Activated naive CD8-positive, alpha-beta T cell treated with anti-CD3 and anti-CD28 coated beads, Interleukin-2, amount 50 U/mL, for 24 hours (primary cell): ENCODE measurements at places on chromosomes 3 and 15.

DNA sequence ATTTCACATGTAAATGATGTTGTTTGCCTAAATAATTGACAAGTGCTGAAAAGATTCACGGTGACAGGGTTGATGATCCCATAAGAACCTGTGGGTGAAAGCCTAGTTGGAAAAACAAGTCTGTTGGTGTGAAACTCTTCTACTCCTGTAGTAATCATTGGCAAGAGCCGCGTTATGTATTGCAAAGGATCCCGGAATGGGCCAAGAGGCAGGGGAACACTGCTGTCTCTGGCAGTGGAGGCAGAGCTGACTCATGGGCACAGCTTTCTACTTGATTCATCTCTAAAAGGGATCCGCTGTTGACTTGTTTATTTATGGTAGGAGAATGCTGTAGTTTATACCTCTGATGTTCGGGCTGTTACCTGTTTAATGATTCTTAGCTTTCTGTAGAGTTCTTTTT is 63.1 kb downstream of the MAP6D1 start:
- DNase-seq: no peak

DNA sequence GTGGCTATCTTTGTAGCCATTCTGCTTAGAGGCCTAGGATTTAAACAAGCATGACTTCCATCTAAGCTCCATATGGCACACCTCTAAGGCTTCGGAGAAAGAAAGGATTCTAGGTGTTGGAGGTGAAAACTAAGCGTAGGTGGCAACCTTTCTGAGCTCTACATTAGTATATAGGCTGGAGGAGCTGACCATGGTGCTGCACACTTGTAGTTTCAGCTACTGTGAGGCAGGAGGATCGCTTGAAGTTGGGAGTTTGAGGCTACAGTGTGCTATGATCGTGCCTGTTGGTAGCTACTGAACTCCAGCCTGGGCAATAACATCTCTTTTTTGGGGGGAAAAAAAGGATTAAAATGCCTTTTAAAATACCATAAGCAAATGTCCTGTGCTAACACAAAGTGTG is 7.4 kb downstream of the EAF1 start:
- DNase-seq: no peak

DNA sequence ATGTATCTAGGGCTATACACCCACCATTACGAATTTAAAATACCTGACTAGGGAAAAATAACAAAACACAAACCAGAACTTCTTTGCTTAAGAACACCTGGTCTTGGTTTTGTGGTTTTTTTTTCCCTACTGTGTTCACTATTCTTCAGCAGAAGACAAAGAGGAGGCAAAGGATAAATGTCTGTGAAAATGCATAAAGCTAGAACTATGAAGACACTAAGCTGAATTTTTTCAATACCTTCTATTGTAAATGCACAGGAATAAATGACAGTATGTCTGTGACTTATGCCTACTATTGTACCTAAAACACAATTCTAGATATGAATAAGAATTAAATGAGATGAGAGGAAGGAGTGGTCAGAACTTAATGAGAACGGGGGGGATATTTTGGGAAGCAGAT is 86.9 kb downstream of the TBL1XR1 start:
- DNase-seq: no peak

- DNase-seq: no peak
Observed at GRCh38 chr3:107128946-107129345, 248.3 kb upstream of the CCDC54 start.

GRCh38 chr3:176839901-176840300 is 357.4 kb downstream of the TBL1XR1 start:
- DNase-seq: no peak

- DNase-seq: no peak
Observed at GRCh38 chr15:38706956-38707355, 142.3 kb upstream of the RASGRP1 start.

GRCh38 chr3:189567766-189568420 is 63.3 kb upstream of the TP63 start:
- no peak for DNase-seq

- no peak for DNase-seq
Observed at GRCh38 chr15:81419332-81419943, 45.4 kb upstream of the TMC3 start.

- DNase-seq: no peak
Observed at GRCh38 chr3:84108442-84108971, 850.3 kb upstream of the CADM2 start.

GRCh38 chr3:101898752-101899169 is 49.4 kb downstream of the NFKBIZ start:
- DNase-seq: no peak

GRCh38 chr15:78859971-78860719 is 12.5 kb upstream of the MORF4L1 start:
- DNase-seq: peak; percentile 83

DNA sequence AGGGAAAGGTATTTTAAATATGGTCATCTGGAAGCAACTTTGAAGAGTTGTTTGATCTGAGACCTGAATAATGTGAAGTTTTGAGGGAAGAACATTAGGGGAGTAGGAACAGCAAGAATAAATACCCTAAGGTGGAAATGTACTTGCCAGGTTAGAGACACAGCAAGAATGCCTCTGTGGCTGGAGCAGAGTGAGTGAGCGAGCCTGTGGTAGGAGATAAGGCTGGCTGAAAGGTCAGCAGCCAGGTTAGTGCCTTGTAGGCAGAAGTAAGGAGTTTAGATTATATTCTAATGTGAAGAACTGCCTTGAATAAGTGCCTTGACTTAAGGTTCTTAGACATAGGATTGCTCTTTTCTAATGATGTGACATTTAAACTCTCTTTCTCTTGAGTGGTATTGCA is 18.3 kb downstream of the LRRC49 start:
- DNase-seq: no peak

DNA sequence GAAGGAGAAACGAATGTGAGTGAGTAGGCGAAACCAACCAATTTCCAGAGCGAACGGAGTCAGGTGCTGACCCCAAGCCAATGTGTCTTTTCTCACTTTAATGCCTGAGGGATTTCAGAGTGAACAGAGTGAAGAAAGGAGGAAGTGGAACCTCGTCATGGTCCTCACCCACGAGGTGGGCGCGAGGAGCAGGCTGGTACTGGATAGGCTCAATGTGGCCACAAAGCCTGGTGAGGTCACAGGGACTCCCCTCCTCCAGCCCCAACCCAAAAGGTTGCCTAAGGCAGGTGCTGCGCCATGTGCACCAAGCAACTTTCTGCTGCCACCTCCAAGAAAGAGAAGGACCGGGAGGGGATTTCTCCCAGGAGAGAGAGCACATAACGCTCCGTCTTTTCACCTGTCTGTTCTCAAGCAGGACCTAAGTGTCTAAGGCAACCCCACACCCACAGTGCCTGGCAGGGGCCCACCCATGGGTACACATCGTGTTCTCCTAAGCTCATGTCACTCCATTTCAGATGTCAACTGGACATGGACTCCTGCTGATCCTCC is 3.8 kb downstream of the NRROS start:
- peak; percentile 65 for DNase-seq

DNA sequence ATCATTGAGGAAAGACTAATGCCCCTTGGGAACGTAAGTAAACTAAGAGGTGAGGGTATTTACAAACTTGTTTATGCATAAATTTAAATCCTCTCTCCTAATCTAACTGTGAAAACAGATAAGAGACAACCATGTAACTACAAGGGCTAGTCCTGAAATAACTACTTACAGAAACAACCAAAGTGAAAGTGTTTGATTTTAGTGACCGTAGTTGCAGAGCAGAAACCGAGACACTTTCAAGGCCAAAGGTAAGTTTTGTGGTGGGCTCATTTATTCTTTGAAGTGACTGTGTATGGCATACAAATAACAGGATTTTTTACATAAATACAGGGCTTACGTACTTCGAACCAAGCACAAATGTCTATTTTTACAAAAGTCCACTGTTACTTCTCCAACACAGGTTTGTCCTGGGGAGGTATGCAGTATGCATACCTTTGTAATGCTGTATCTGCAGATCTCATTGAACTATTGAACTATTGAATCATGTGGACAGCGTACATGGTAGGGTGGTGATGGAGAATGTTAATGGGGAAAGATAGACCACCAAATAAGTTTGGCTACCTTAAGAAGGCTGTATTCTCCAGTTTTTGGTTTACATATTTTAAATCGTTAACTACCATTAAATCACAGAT is 99.6 kb upstream of the RBMS3 start:
- no peak for DNase-seq

GRCh38 chr15:66063147-66063546 is 190.4 kb downstream of the MEGF11 start:
- no peak for DNase-seq

- DNase-seq: no peak
Observed at GRCh38 chr3:193905541-193906396, 230.2 kb upstream of the HES1 start.

DNA sequence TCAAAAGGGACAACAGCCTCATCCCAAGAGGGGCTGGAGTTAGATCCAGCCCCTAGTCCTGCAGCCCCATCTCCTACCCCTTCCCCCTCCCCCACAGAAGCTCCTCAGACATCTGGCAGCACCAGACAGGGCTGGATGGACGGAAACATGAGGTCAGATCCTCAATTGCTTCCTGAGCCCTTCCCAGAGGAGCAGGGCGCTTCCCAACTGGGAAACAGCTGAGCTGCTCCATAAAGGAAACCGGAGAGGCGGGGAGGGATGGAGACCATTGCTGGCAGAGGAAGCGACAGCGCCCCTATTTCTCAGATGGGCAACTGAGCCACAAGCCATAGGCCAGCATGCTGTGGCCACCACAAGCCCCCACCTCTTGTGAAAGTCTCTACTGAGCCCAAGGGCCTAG is 18.3 kb upstream of the CYP11A1 start:
- DNase-seq: no peak

GRCh38 chr3:99884484-99884883 is 66.8 kb downstream of the CMSS1 start:
- no peak for DNase-seq

GRCh38 chr3:99864289-99864688 is 46.6 kb downstream of the CMSS1 start:
- no peak for DNase-seq

GRCh38 chr15:47304656-47305055 is 412.6 kb upstream of the SEMA6D start:
- no peak for DNase-seq

DNA sequence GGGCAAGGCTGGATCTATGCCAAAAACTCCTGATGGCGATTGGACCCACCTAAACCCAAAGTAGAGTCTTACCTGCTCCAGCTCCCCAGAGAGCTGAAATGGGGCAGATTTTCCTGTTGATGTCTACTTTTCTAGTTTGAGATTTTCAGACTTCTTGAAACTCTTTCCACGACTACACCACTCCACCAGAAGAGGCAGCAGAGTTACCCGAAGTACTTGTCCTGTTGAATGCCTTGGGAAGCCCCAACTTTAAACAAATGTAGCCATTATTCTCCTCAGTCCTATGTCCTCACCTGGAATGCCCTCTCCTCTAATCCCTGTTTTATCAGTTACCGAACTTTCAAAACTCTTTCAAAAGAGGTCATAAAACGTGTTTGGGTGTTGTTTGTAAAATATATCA is 843.8 kb downstream of the VGLL3 start:
- DNase-seq: no peak
